ENCODE measurements at places on chromosomes 3 and 15. TPM values are rescaled to one million over a fixed set of nuclear protein-coding genes. Genes with fewer than 3 reads are reported as not detected.

DNA sequence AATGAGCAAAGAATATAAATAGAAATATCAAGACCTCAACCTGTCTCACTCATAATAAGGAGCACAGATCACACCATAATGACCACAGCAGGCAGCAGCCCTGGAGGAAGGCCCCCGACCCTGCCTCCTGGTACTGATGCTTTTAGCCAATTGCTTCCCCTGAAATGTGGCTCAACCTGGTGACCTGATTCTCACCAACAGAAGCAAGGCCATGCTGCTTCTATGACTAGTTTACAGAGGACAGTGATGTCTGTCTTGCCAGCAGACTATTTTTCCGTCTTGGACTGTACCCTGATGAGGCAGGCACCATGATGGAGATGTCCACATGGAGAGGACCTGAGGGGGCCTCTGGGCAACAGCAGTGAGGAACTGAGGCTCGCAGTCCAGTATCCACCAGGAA lies 18.0 kb downstream of the SLC41A3 start:
- no peak for DNase-seq

- no peak for DNase-seq
Measured at GRCh38 chr3:41188306-41188705, 11.0 kb upstream of the CTNNB1 start.

DNA sequence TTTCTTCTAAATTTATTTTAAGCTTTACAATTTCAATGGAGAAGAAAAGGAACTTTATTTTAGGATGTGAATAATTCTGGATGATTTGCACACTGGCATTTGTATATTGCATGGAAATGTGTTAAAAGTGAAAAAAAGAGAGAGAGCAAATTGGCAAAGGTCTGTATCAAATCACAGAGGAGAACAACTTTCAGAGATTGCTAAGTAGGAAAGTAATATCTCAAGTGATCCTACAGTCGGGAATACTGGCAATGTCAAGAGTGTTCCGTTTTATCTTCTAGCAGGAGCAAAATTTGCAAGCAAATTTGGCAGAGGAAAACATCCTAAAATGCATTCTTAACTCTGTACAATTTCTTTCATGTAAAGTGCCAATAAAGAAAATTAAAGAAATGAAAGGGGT lies 97.1 kb upstream of the TMC3 start:
- DNase-seq: no peak

DNA sequence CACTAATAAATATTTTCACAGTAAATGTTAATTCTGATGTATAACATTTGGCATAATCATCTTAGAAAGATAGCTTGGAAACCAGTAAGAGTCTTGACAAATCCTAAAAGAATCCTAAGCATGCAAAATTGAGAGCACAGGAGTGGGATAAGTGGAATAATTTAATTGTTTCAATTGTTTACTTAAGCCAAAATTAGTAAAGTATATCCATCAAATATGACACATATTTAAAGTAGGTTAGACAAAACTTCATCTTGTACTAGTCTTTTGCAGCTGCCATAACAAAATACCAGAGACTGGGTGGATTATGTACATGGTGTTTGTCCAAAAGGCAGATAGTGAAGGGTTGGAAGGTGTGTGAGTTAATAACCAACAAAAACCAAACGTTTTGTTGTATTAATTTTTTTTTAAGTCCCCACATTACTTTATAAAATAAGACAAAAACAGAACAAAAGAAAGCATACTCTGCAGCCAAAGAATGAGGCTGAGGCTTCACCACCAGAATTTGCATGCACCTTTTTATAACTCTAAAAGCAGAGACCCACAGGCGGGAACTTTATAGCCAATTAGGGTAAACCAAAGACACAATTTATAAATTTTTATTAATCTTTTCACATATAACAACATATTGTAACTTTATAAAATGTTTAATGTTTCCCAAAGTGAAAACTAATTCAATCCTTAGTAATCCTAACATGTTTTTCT lies 41.9 kb upstream of the CD200R1L start:
- no peak for DNase-seq

- no peak for DNase-seq
Measured at GRCh38 chr3:140917772-140918171, 23.9 kb upstream of the SLC25A36 start.

GRCh38 chr3:65262548-65262947 lies 574.7 kb upstream of the ADAMTS9 start:
- DNase-seq: no peak

DNA sequence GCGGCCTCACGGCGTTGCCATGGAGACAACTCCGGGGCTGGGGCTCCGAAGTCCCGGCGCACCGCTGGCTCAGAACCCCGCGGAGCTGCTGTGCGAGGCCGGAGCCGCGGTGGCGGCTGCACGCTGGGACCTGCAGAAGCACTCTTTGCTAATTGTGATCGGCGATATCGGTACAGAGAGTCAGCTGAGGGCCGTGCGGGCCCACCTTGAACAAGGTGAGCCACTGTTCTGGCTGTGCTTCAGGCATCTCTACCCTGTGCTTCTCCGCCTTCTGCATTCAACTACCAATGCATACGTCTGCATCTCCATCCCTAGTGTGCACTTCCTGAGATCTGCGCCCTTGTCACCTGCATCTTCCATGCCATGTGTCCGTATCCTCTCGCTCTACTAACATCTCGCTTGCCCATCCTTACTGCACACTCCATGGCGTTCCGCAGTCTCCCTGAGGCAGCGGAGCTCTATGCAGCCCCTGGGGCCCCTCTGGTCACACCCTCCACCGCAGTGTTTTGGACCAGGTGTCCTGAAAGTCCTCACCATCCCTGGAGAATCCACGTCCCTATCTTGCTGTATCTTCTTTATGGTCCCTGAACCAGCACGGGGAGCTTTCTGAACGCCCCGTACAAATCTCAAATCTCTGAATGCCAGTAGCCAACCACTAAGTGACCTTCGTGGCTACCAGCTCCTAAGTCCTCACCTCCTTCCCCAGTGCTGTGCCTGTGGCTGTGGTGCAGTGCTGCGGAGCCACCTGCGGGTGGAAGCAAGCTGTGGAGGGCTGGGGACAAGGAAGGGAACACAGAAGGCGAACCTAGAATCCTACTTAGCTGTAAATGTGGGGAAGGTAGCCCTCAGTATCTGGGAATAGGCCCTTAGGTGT lies 6.2 kb upstream of the MAP1A start:
- DNase-seq: no peak

- DNase-seq: no peak
Measured at GRCh38 chr3:111863942-111864694, 5.1 kb downstream of the PHLDB2 start.

Gene STAB1
- total RNA-seq: 7.6 TPM

Gene DLL4
- total RNA-seq: not detected

Gene SAMMSON
- not detected for total RNA-seq

Gene CCDC39
- total RNA-seq: not detected

Gene GASK1A
- total RNA-seq: not detected

Gene POPDC2
- total RNA-seq: 3.2 TPM

Gene GOLGA8T
- total RNA-seq: not detected

Gene CCDC14
- total RNA-seq: 31.6 TPM

Gene ANKDD1A
- total RNA-seq: 3.0 TPM

Gene NR1D2
- total RNA-seq: 7.9 TPM

Data from CD8-positive, alpha-beta memory T cell (primary cell).